ENCODE measurements at places on chromosomes 7 and 10.
A peak's percentile ranks its signal among the peaks of the same experiment; 100 is the strongest.

- DNase-seq, result no peak
Measured at GRCh38 chr10:70601746-70602145, 795 bp downstream of the PRF1 start.

- peak; percentile 80 for DNase-seq
Measured at GRCh38 chr10:21495752-21496342, 29.6 kb downstream of the SKIDA1 start.

DNA sequence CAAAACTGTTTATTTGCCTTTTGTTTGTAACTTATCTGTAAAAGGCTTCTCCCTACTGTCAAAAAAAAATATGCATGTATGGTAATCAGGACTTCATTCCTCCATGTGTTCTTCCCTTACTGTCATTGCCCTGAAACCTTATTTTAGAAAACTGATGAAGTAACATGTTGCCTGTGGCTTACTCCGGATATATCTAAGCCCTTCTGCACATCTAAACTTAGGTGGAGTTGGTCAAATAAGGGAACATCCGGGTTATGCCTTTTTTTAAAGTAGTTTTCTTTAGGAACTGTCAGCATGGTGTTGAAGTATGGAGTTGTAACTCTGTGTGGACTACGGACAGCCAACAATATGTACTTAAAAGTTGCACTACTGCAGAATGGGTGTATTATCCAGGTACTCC lies 6.2 kb downstream of the SAR1A start:
- DNase-seq, result no peak

GRCh38 chr7:101901661-101902491 lies 84.5 kb downstream of the CUX1 start:
- no peak for DNase-seq

DNA sequence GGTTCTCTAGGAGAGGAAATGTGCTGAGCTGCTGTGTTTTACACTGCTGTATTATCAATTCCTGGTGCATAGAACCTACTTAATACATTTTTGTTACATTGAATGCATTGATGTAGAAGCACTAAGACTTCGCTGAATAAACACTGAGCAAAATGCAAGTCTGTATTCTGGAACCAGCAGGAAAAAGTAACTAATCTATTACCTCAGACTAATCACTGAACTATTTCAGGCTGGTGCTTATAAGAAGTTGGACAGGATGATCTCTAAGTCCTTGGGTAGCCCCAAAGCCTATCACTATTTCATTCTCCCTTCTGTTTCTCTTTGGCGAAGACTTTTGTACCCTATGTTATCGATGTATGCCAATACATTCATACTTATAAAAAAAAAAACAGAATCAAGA lies 87.2 kb upstream of the LRRTM3 start:
- DNase-seq, result no peak

DNA sequence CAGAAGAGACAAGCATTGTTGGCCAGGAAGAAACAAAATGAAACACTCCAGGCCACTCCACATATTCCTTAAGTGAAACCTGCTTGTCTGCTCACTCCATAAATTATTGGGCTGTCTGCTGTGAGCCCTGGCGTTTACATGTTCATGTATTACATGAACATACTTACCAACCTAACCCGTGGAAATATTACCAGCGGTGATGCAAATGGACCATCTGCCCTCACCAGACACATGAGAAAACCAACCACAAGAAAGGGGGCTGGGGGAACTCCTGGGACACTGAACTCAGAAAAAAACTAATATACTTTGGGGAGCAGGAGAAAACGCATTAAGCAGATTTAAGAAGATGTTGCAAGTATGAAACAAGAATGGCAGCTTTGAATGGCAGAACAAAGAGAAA lies 731.2 kb upstream of the IGFBP3 start:
- no peak for DNase-seq

DNA sequence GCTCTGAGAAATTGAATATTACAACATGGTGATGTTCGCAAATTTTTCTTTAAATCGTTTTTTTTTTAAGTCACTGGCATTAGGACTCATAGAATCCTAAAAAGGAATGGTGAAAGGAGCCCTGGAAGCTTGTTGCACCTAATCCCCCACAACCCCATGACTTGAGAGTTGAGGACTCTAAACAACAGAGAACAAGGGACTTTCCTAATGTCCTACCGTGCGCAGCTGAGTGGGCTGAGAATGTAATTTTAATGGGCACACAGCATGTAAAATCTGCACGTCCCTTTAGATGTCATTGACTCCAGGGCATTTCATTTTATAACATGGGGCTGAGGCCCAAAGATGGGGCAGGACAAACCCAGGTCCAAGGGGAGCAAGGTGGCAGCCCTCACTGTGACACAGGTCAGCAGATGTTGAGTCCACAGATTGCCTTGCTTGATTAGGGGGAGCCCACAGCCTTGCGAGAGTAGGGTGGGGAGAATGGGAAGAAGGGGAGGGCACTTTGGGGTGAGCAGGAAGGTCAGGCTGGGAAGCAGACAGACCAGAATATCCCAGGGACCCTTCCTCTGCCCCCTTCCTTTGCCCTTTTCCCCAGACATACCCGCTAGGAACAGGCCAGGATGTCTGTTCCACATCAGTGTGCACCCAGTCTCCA lies 208.4 kb upstream of the ZMIZ1 start:
- DNase-seq, result no peak

DNA sequence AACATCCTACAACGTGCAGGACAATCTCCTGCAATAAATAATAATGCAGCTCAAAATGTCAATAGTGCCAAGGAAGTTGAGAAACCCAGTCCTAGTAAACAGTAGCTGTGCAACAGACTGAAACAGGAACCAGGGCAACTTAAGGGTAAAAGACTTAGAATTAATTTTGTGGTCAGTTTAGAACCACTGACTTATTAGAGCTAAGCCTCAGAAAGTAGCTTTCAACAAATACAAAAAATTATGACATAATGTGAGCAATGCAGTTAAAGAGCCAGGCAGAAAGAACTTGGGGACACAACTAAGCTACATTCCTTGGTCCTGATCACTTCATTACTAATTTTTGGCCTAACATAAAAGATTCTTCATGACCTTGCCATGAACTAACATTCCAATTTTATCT lies 195.4 kb downstream of the MACC1 start:
- DNase-seq, result no peak

DNA sequence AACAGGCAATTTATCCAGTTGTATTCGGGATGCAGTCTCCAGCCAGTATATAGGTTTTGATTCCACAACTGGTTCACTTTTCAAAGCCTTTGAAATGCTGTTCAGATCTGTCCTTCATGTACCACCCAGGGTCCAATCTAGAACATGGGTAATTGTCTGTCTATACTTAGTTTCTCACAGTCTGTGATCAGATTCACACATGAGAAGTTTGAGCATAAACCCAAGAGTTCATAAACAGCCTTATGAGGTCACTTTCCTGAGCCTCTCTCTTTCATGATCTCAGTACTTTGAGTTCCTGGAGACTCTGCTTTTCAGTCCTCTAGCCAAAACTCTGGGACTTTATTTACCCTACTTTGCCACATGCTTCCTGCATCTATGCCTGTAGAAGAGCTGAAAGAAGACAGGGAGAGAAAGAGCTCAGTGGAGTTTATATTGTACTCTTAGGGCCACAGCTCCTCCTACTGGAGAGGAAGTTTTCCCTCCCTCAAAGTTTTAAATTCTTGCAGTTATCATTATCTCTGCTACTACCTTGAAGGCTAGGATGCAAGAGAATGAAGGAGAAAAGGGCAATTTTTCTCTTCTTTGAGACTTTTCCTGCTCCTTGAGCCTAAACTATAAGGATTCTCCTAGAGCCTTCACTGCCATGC lies 172.0 kb downstream of the ZEB1 start:
- no peak for DNase-seq

- no peak for DNase-seq
Measured at GRCh38 chr7:92788559-92789183, 47.7 kb downstream of the CDK6 start.

DNA sequence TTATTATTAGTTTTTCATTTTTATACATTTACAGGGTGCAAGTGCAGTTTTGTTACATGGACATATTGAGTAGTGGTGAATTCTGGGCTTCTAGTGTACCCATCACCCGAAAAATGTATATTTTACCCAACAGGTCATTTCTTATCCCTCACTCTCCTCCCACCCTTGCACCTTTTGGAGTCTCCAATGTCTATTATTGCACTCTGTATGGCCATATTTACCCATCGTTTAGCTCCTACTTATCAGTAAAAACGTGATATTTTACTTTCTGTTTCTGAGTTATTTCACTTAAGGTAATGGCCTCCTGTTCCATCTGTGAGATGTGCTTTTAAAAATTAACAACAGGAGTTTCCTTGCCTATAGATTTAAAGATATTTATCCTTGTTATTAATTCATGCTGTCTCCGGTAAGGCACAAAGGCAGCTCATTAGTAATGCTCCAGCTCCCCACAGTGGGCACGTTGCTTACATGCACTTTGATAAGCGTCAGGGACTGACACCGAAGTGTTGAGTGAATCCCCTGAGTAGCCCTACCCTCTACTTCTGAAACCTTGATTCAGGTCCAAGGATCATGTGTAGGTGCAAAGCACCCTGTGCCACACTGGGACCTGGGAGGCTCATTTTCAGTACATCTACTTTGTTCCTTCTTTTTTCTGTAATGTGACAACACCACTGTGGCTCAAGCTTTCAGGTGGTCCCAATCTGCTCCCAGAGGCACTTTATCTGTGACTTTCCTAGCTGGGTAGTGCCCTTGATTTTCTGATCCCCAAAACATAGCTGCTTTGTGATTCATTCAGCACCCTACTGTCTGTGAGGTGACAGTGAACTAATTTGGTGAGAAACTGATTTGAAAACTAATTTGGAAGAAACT lies 27.3 kb downstream of the HYAL4 start:
- no peak for DNase-seq

GRCh38 chr10:60525716-60526585 lies 136.3 kb upstream of the ANK3 start:
- no peak for DNase-seq

GRCh38 chr10:96987842-96988175 lies 155.7 kb downstream of the LCOR start:
- no peak for DNase-seq

- DNase-seq, result no peak
Measured at GRCh38 chr10:32041290-32042028, 14.8 kb downstream of the KIF5B start.

DNA sequence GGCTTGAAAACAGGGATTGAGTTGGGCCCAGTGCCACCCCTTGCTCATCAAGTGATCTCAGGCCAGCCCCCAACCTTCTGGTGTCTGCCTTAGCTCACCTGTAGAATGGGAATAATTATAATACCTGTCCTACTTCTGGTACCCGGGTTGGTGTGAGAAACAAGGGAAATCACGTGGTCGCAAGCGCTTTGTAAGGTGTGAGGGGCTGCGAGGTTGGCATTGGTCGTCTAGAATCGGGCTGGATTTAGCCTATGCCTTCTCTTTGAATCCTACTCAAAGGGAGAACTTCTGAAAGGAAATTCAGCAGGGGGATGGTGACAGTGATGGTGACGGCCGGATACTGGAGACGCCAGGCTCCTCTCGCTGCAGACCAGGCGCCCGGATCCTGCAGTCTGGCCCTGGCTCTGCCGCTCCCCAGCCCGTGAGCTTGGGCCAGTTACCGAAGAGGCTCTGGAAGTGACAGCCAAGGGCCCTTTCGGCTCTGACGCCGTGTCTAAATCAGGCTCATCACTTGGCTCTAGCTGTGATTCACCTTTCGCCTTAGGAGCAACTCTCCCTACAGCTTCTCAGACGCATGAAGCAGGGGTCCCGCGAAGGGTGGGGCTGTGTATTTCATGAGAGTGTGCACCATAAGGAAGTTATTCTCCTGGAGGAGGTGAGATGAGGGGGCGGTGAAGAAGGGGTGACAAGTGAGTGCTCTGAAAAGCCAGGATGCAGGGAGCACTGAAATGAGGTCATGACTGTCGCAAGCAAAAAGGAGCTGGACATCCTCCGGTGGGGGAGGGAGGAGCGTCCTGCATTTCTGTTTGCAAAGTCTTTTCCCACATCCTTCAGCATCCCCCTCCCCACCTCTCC lies 4.0 kb upstream of the CREB5 start:
- DNase-seq, result no peak

DNA sequence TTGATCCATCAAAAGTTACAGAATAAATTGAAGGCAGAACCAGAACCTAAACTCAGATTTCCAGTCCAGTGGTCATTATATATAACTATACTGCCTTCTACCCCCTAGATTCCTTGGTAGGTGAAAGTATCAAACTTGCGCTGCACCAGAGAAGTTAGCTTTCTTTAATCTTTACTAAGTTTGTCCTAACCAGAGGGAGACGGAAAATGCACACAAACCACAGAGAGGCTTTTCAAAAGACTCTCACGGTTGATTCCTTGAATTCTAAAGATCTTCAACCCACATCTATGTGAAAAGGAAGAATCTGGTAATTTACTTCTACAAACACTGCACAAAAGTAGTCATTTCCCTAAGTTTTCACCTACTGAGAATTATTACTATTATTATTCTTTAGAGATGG lies 18.2 kb upstream of the KIAA1549 start:
- no peak for DNase-seq

DNA sequence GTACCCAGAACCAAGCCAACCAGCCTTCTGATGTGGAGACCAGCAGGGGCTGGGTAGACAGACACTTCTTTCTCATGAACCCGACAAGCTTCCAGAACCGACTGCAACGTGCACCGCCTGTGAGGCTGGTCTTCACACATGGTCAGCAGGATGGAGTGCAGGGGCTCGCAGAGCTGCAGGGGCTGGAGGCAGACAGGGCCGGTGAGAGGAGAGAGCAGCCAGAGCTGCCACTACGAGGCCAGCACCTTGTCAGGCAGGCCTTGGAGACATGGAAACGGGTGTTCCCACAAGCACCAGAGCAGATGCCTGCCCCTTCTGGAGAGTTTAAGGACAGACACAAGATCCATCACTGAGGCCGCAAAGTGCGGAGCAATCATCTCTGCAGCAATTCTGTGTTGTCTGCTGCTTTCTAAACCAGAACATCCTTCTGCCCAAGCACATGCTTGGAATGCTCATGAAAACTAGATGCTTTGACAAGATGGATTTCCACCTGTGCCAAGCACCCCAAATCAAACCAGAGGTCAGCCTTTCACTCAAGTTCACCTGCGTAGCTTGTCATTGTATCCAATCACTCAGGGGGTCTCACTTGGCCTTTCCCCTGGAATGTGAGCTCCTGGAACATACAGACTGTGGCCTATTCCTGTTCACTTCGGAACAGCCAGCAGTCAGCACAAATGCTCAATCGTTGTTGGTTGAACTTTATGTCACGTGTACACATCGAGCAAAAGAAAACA lies 32.2 kb downstream of the FRMPD2 start:
- DNase-seq, result no peak

- no peak for DNase-seq
Measured at GRCh38 chr7:68243128-68243527, 1246.5 kb downstream of the TYW1 start.

- DNase-seq, result no peak
Measured at GRCh38 chr10:103849212-103849877, 6.0 kb downstream of the SH3PXD2A start.

GRCh38 chr7:149462101-149462520 lies 1.2 kb upstream of the ZNF777 start:
- no peak for DNase-seq

- no peak for DNase-seq
Measured at GRCh38 chr10:86252079-86252478, 114.5 kb downstream of the GRID1 start.

- DNase-seq, result no peak
Measured at GRCh38 chr7:34718867-34719266, 60.8 kb downstream of the NPSR1 start.

Measured in stimulated activated CD8-positive, alpha-beta memory T cell treated with anti-CD3 and anti-CD28 coated beads, Interleukin-4, amount 100 ng/mL, for 24 hours (primary cell).